Suprapubic skin (tissue), 4 donors: ENCODE measurements at places on chromosomes 2 and 18.
A peak's percentile ranks its signal among the peaks of the same experiment; 100 is the strongest.

DNA sequence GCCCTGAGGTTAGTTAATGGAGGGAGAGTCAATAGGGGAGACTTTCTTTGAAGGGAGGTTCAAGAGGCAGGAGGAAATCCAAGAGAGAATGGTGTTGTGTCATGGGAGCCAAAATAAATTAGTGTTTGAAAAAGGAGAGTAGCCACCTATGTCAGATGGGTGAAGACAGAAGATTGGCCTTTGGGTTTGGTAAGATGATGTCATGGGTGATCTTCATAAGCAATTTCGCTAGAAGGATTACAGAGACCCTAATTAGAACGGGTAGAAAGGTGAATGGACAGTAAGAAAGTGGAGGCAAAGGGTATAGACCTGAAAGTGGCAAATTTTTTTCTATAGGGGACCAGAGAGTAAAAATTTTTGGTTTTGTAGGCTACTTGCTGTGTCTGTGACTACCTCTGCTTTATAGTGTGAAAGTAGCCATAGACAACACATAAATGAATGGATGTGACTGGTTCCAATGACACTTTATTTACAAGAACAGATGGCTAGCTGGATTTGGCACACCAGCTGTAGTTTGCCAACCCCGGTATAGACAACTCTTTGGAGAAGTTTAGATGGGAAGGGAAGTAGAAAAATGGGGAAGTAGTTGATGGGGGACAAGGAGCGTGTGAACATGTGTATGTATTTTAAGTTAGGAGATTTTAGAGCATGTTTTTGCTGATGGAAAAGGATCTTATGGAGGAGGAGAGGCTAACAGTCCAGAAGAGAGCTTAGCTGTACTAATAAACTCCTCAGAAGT is 9.3 kb downstream of the STAMBP start:
- no peaks in the 10 kb centered on the region for H3K4me1 ChIP-seq
- H3K36me3 ChIP-seq, result peaks cover 49% of the 10 kb centered on the region
- no peak overlapping the region for H3K27ac ChIP-seq
- H3K4me3 ChIP-seq, result no peak overlapping the region
- no peaks in the 10 kb centered on the region for H3K27me3 ChIP-seq

DNA sequence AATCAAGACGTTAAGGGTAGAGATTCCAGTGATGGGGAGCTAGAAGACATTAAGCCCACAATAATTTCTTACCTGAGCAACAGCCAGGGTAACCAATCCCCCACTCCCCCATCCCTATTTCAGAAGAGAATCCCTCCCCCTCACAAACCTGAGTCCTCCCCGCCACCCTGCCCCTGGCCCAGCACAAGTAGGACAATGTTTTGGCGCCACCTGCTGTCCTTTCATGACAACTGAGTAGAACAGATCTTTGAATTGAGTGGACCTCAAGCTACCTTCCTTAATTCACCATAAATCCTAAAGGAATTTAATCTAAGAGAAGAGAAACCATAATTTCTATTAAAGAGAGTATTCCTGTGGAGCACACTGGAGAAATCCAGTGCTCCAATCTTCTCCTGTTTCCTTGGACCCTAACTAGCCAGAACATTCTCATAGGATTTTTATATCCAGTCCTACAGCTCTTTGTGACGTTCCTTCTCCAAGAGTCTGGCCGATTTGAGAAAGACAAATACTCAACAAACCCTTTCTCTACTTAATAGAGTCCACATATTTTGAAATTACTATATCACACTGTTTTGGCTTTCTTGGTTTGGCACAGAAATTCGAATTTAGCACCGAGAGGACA is 41.1 kb downstream of the NHEJ1 start:
- H3K27me3 ChIP-seq, result no peaks in the 10 kb centered on the region
- DNase-seq, result no peak
- H3K4me1 ChIP-seq, result peaks cover 27% of the 10 kb centered on the region
- no peak overlapping the region for H3K4me3 ChIP-seq

GRCh38 chr2:231732604-231733003 is 24.3 kb downstream of the PTMA start:
- no peaks in the 10 kb centered on the region for H3K27me3 ChIP-seq
- no peak overlapping the region for H3K27ac ChIP-seq
- H3K4me3 ChIP-seq, result no peak overlapping the region
- no peaks in the 10 kb centered on the region for H3K4me1 ChIP-seq
- H3K36me3 ChIP-seq, result peaks cover 51% of the 10 kb centered on the region

GRCh38 chr2:161113693-161114575 is 46.3 kb upstream of the TANK start:
- no peak overlapping the region for H3K4me3 ChIP-seq
- peaks cover 7% of the 10 kb centered on the region for H3K4me1 ChIP-seq
- no peak for DNase-seq

- no peak overlapping the region for H3K27ac ChIP-seq
- H3K36me3 ChIP-seq, result no peaks in the 10 kb centered on the region
- no peak for DNase-seq
- H3K4me1 ChIP-seq, result peaks cover 7% of the 10 kb centered on the region
Measured at GRCh38 chr2:168589236-168590211, 133.5 kb downstream of the CERS6 start.

DNA sequence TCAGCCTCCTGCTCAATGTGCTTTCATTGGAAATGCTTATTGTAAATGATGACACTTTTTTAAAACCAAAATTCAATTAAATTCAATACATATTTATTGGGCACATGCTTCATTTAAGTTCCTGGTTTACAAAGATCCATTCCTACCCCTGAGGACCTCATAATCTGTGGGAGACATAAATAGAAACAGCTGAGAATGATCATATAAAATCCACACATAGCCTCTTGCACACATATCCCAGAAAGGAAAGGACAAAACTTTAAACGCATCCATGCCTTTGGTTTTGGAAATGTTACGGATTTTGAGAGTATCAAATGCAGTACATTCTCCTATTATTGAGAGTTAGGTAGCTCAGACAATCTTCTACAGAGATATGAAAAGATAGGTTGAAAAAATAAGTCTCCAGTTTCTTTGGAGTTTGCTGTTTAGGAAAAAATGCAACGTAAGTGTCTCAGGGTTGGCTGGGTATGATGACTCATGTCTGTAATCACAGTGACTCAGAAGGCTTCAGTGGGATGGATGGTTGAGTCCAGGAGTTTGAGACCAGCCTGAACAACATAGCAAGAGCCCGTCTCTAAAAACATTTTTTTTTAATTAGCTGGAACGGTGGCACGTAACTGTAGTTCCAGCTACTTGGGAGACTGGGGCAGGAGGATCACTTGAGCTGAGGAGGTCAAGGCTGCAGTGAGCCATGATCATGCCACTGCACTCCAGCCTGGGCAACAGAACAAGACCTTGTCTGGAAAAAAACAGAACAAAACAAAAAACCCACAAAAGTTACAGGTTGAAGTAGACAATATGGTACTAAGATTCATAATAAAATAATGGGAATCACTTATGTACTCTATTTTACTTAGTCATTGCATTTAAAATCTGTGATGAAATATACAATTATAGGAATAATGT is 3.9 kb upstream of the PRELID3A start:
- DNase-seq, result no peak
- no peaks in the 10 kb centered on the region for H3K36me3 ChIP-seq
- H3K4me1 ChIP-seq, result peaks cover 14% of the 10 kb centered on the region
- H3K4me3 ChIP-seq, result no peak overlapping the region
- no peak overlapping the region for H3K27ac ChIP-seq

DNA sequence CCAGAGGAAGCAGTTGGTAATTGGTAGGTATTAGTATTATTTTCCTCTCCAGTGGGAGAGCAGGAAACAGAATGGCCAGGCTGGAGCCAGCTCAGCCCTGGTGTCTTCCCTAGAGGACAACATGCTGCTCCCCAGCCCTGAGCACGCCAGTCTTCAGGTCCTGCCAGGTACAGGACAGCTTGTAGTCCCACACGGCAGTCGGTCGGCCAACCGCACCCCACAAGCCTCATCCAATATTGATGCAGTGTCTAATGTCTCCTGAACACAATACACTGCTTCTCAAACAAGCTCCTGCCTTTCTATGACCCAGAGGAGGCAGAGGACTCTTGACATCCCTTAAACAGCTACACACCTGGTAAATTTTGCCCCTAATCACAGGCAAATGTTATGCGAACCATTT is 71.0 kb upstream of the PPP1CB start:
- no peak overlapping the region for H3K4me3 ChIP-seq
- H3K36me3 ChIP-seq, result no peaks in the 10 kb centered on the region
- H3K4me1 ChIP-seq, result peaks cover 37% of the 10 kb centered on the region
- no peak for DNase-seq
- H3K27ac ChIP-seq, result peak overlapping the region; percentile 52

DNA sequence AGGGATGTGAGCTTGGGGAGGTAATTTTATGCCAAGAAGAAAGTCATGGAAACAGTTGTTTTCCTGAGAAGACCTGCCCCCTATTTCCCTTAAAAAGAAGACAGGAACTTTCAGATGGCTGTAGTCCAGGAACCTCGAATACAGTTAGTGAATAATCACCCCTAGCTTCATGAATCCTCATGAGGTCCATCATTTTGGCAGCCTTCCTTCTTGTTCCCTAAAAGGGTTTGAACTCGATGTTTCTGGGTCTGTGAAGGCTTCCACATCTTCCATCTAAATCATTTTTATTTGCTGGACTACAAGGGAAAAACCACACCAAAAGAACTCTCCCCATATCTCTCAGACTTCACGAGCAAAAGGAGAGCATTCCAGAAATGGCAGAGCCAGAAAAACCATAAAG is 290.8 kb downstream of the SLC4A3 start:
- no peaks in the 10 kb centered on the region for H3K36me3 ChIP-seq
- H3K27ac ChIP-seq, result no peak overlapping the region

GRCh38 chr18:35376393-35376741 is 770 bp downstream of the ZNF396 start:
- H3K36me3 ChIP-seq, result no peaks in the 10 kb centered on the region
- H3K27me3 ChIP-seq, result no peaks in the 10 kb centered on the region
- peak overlapping the region; percentile 97 for H3K4me3 ChIP-seq
- peaks cover 14% of the 10 kb centered on the region for H3K4me1 ChIP-seq
- no peak for DNase-seq

DNA sequence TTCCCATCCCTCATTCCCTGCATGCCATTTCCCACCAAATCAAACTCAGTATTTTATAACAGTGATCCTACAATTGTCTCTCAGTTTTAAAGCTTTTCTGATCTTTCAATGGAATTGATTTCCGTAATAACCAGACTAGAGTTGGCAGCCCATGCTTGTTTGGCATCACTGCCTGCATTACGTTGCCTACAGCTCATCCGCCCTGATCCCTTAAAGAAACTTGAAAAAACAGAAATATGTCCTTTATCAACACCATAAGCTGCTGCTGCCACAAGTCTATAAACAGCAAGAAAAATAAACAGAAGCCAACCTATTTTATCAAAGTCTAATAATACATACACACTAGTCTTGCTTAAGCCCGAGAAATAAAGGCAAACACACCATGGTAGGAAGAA is 331.0 kb downstream of the METTL4 start:
- H3K27me3 ChIP-seq, result no peaks in the 10 kb centered on the region
- H3K27ac ChIP-seq, result no peak overlapping the region
- no peaks in the 10 kb centered on the region for H3K36me3 ChIP-seq
- H3K4me3 ChIP-seq, result no peak overlapping the region

GRCh38 chr2:12543978-12544558 is 172.7 kb upstream of the TRIB2 start:
- H3K4me3 ChIP-seq, result no peak overlapping the region
- no peak for DNase-seq
- H3K36me3 ChIP-seq, result no peaks in the 10 kb centered on the region
- no peaks in the 10 kb centered on the region for H3K27me3 ChIP-seq

GRCh38 chr2:30565851-30566358 is 118.9 kb downstream of the LCLAT1 start:
- H3K36me3 ChIP-seq, result no peaks in the 10 kb centered on the region
- peak overlapping the region; percentile 69 for H3K27ac ChIP-seq
- no peaks in the 10 kb centered on the region for H3K27me3 ChIP-seq
- DNase-seq, result no peak
- H3K4me1 ChIP-seq, result peaks cover 5% of the 10 kb centered on the region
- no peak overlapping the region for H3K4me3 ChIP-seq

DNA sequence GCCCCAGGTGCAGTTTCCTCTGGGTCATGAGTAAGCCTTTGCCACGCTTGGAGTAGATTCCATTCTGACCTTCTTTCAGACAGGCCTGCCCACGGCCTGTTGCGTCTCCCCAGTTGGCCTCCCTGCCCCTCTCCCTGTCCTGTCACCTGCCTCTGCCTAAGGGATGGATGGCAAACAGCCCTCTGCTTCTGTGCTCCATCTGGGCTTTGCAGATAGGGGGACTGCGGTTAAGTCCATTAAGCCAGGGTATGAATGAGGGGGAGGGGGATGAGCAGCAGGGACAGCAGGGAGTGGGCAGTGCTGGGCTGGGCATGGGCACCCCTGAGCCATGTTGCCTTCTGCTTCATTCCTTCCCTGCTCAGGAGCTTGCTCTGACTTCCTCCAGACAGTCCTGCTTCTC is 37.6 kb upstream of the B3GNT7 start:
- peaks cover 4% of the 10 kb centered on the region for H3K36me3 ChIP-seq
- no peaks in the 10 kb centered on the region for H3K27me3 ChIP-seq
- no peaks in the 10 kb centered on the region for H3K4me1 ChIP-seq
- no peak for DNase-seq
- no peak overlapping the region for H3K4me3 ChIP-seq

- DNase-seq, result peak; percentile 84
- peaks cover 66% of the 10 kb centered on the region for H3K4me1 ChIP-seq
- H3K27me3 ChIP-seq, result no peaks in the 10 kb centered on the region
- no peaks in the 10 kb centered on the region for H3K36me3 ChIP-seq
Measured at GRCh38 chr2:36356298-36356989, 866 bp downstream of the CRIM1 start.

DNA sequence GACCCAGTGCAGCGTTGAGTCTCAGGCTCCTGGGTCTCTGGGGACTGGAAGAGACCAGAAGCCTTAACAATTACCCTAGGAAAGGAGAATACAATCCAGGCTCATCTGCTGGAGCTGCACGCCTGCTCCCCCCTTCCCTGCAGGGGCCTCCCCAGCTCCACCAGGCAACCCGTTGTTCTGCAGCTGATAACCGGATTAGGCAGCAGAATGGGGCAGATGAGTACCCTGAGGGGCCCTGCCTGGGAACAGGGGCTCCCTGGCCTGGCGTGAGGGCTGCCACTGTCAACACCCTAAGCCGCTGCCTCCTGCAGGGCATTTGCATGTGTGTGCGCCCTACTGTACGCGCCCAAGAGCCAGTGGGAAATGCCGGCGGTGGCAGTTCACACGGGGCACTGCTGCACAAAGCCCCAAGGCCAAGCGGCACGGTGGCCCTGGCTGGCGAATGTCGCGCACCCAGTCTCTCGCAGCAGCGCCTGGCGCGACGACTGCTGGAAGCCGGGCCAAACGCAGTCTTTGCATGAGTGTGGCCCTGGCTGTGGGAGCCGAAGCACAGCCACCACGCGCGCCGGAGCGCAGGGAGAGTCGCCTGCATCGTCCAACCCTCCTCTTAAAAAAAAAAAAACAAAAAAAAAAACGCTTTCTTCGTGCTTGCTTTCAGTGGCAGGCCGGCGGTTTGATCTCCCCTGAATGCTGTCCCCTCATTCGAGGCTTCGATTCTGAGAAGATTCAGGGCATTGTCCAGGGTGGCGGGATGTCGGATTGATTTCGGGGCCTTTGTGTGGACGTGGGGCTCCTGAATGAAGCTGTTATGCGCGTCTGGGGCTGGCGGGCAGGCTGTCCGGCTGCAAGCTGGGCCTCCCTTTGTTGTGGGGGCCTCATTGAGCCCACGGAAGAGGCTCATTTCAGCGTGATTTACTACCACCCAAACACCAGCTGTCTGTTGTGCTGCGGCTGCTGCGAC is 63.8 kb downstream of the SETBP1 start:
- DNase-seq, result no peak
- H3K4me1 ChIP-seq, result peaks cover 18% of the 10 kb centered on the region
- no peak overlapping the region for H3K27ac ChIP-seq
- no peaks in the 10 kb centered on the region for H3K36me3 ChIP-seq
